ENCODE measurements at places on chromosomes 2 and 18. TPM values are rescaled to one million over a fixed set of nuclear protein-coding genes. Genes with fewer than 3 reads are reported as not detected.

Gene UNC50
- total RNA-seq = 50.7 TPM

DNA sequence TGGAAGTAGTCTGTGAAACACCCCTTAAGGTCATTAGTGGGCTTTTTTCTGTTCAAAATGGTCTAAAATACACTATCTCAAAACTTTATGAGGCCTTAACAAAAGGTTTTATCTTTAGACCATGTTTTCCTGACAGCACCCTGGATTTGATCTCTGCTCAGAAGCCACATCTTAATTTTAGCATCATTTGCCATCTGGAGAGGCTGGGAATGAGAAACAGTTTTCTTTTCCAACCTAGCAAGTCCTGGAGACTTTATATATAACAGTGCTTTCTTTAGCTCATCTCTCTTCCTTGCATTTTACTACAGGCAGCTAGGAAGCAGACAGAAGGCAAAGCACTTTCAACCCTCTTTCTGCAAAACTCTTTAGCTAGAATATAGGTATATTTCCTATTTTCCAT lies 62.7 kb upstream of the CYTIP start:
- no peak overlapping the region for H3K4me3 ChIP-seq
- H3K4me1 ChIP-seq = no peaks in the 10 kb centered on the region
- no peak overlapping the region for H3K27ac ChIP-seq
- no peaks in the 10 kb centered on the region for H3K27me3 ChIP-seq

DNA sequence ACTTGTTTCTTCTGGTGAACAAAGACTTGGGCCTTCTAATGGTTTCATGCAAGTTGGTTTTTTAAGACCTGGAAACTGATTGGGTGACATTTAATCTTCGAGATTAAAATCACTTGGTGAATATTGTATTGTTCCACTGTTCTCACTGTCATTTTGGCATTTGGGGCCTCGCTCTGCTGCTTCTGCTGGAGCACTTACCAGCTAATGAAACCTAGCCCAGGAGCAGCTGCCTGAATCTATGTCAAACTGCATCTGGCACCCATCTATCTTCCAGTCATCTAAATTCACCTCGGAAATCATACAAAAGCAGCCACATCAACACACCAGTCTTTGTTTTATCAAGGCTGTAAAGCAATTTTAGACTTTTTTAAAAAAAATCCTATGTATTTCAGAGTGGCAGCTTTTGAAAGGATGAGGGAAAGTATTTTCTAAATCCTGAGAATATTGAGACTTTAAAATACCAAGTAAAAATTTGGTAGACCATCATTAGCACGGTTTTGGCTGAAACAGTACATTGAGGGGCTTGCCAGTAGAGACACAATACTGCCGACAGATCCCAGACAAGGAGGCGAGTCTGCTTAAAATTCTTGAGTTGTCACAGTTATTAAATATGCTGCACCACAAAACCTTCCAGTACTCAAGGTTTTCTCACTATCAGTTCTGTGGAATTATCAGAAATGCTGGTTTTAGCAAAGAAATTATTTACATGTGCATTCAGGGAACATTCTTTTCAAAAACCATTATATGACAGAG lies 26.1 kb upstream of the SERTAD2 start:
- H3K4me3 ChIP-seq = peak overlapping the region; percentile 34
- no peaks in the 10 kb centered on the region for H3K27me3 ChIP-seq
- DNase-seq = peak; percentile 96
- peaks cover 33% of the 10 kb centered on the region for H3K4me1 ChIP-seq

Gene NTSR2
- total RNA-seq = not detected

- H3K4me3 ChIP-seq = no peak overlapping the region
- no peaks in the 10 kb centered on the region for H3K36me3 ChIP-seq
- H3K27me3 ChIP-seq = peaks cover 64% of the 10 kb centered on the region
- H3K4me1 ChIP-seq = no peaks in the 10 kb centered on the region
- no peak for DNase-seq
- H3K27ac ChIP-seq = no peak overlapping the region
Measured at GRCh38 chr2:1911811-1912210, 167.5 kb upstream of the PXDN start.

Gene LBH
- total RNA-seq = 140 TPM

Data from SJCRH30 (cell line).